Kidney (tissue), 22 donors: ENCODE measurements at places on chromosomes 11 and 22. TPM values are rescaled to one million over a fixed set of nuclear protein-coding genes. Genes with fewer than 3 reads are reported as not detected.

GRCh38 chr11:80436547-80436946 lies 995.7 kb upstream of the TENM4 start:
- H3K4me1 ChIP-seq = no peaks in the 10 kb centered on the region
- no peaks in the 10 kb centered on the region for H3K27me3 ChIP-seq
- H3K36me3 ChIP-seq = no peaks in the 10 kb centered on the region

BLID gene
- total RNA-seq = not detected

DNA sequence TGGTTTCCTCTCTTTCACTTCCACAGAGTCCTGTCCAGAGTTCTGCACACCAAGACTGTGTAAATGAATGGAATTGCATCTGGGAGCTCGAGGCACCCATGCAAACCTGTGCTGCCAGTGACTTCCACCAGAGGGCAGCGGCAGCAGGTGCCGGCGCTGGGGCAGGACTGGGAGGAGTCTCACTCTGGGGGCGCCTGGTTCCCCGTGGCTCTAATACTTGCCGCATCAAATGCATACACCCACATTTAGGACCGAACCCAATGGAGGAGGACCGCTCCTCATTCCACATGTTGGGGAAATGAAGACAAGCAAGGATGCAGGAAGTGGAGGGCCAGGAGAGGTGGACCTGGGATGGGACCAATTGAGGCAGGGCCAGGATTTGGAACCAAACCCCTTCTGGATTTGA lies 1.1 kb upstream of the CD6 start:
- H3K4me1 ChIP-seq = no peaks in the 10 kb centered on the region
- no peak overlapping the region for H3K4me3 ChIP-seq
- DNase-seq = no peak
- H3K36me3 ChIP-seq = no peaks in the 10 kb centered on the region

GRCh38 chr22:47129902-47130635 lies 367.6 kb downstream of the TBC1D22A start:
- H3K4me1 ChIP-seq = no peaks in the 10 kb centered on the region
- H3K36me3 ChIP-seq = no peaks in the 10 kb centered on the region
- H3K27ac ChIP-seq = no peak overlapping the region
- H3K27me3 ChIP-seq = no peaks in the 10 kb centered on the region

MS4A6A gene
- 145 TPM for total RNA-seq

GRCh38 chr11:95585752-95586077 lies 203.9 kb downstream of the FAM76B start:
- no peaks in the 10 kb centered on the region for H3K36me3 ChIP-seq
- no peaks in the 10 kb centered on the region for H3K27me3 ChIP-seq
- no peak overlapping the region for H3K27ac ChIP-seq
- H3K4me1 ChIP-seq = no peaks in the 10 kb centered on the region
- no peak overlapping the region for H3K4me3 ChIP-seq

DNA sequence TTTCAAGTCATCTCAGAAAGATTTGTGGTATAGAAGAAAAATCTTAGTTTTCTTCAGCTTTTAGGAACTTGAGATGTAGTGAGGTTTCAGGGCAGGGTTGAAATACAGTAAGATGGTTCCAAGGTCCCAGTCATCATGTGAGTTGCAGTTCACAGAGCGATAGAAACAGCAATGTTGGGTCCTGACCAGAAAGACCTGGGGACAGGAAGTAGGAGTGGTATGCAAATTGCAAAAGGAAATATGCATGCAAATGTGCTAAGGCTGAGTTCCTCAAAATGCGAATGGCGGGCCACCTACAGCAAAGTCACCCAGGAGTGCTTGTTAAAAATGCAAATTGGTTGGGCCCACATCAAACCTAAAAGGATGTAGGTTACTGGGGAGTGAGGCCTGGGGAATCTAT lies 1032.7 kb upstream of the TENM4 start:
- no peak for DNase-seq
- no peak overlapping the region for H3K4me3 ChIP-seq
- H3K4me1 ChIP-seq = no peaks in the 10 kb centered on the region

DNA sequence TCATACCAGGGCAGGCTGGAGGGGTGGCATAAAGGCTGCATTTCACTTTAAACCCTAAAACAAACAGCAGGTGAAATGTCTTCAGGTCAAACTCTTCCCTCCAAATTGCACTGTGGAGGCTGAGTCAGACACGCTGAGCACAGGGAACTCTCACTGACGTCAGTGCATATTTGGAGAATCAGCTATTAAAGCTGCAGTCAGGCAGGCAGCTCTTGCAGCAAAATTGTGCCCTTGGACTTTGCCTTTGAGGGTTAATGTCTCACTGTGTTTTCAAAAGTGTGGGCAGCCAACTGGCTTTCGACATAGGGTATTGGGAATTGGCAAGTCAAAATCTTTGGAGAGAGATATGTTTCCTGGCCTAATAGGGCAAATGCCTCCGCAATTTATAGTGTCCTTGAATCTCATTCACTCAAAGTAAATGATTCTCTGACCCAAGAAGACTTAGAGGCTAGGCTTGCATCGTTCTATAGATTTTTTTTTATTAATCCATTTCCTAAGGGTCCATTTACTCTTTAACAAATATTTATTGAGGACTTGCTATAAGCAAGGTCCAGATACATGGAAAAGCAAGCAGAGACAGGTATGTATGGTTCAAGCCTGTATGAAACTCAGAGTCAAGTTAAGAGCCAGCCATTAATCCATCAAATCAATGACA lies 27.7 kb upstream of the SMCO4 start:
- H3K4me3 ChIP-seq = no peak overlapping the region
- no peaks in the 10 kb centered on the region for H3K27me3 ChIP-seq
- peak; percentile 45 for DNase-seq

- H3K4me3 ChIP-seq = no peak overlapping the region
- no peaks in the 10 kb centered on the region for H3K4me1 ChIP-seq
- no peaks in the 10 kb centered on the region for H3K27me3 ChIP-seq
- no peaks in the 10 kb centered on the region for H3K36me3 ChIP-seq
- DNase-seq = peak; percentile 31
- H3K27ac ChIP-seq = no peak overlapping the region
Observed at GRCh38 chr11:44456544-44457300, 108.7 kb upstream of the CD82 start.

OR2AT4 gene
- total RNA-seq = not detected

DNA sequence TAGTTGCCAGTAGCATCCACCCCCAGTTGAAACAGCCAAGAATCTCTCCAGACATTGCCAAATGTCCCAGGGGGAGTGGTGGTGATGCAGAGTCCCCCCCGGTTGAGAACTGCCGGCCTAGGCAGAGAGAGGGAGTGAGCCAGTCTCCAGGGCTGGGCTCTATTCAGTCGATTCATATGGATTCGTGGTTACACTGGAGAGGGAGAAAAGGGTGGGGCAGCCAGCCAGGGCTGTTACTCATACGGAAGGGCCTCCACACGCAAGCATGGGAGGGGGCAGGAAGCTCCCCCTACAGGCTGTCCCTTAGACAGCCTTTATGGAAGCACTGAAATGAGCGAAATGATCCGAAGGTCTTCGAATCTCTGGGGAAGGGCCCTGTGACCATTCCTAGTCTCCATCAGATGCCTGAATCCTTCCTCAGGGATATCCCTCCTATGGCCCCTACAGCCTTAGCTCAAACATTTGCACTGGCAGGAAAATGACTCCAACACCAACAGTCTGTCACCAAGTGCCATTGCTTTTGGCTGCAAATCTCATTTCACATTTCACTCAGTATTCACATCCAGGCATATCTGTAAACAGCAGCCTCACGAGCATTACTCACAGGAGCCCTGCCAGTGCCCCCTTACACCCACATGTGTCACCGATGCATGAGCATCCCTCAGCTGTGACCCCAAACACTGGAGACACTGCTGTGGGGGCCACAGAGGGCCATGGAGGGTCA lies 18.4 kb upstream of the TLCD5 start:
- no peak for DNase-seq
- H3K36me3 ChIP-seq = no peaks in the 10 kb centered on the region
- no peaks in the 10 kb centered on the region for H3K27me3 ChIP-seq
- H3K4me1 ChIP-seq = no peaks in the 10 kb centered on the region

CSRP3 gene
- total RNA-seq = not detected

- H3K36me3 ChIP-seq = no peaks in the 10 kb centered on the region
- DNase-seq = no peak
- H3K4me3 ChIP-seq = no peak overlapping the region
- H3K4me1 ChIP-seq = no peaks in the 10 kb centered on the region
Observed at GRCh38 chr11:134592391-134592990, 180.4 kb upstream of the B3GAT1 start.

DNA sequence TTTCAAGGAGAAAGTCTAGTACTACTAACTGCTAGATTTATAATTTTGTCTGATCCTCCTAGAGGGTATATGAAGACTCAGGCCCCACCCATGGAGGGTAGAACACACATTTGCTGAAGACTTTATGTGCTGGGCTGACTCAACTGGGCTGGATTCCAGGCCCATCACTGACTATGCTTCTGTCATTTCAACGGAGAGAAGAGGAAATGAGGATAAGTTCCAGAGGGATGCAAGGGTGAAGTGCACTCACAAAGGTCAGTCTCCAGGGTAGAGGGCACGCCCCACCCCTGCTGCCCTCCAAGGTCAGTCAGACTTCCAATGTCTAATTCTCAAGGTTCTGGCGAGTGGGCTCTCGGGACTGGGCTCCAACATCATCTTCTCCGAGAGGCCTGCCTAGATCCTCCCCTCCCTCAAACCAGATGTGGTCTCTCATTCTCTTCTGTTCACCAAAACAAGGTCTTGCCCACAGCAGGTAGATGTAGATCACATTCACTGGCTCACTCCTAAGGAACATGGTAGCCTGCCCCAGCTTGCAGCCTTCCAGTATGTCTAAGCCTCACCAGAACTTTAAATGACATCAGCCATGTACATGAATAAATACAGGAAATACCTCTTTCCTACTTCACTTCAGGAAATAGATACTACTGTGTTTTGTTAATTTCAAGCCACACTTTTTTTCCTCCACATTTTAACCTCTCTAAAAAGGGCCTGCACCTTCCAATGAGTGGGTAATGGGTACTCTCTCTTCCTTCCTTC lies 7.3 kb upstream of the C11orf86 start:
- no peaks in the 10 kb centered on the region for H3K36me3 ChIP-seq
- no peak for DNase-seq
- H3K27ac ChIP-seq = no peak overlapping the region

GRCh38 chr11:16412525-16413172 lies 56.3 kb upstream of the SOX6 start:
- no peaks in the 10 kb centered on the region for H3K27me3 ChIP-seq
- no peak overlapping the region for H3K27ac ChIP-seq
- no peak overlapping the region for H3K4me3 ChIP-seq
- no peaks in the 10 kb centered on the region for H3K4me1 ChIP-seq
- no peaks in the 10 kb centered on the region for H3K36me3 ChIP-seq

OR4D5 gene
- not detected for total RNA-seq

OR52A1 gene
- not detected for total RNA-seq

- H3K4me1 ChIP-seq = peaks cover 4% of the 10 kb centered on the region
- no peak overlapping the region for H3K4me3 ChIP-seq
- peak overlapping the region; percentile 85 for H3K27ac ChIP-seq
Observed at GRCh38 chr11:118921121-118921928, 4.4 kb downstream of the BCL9L start.

- H3K36me3 ChIP-seq = no peaks in the 10 kb centered on the region
- DNase-seq = no peak
- H3K4me1 ChIP-seq = peaks cover 2% of the 10 kb centered on the region
- H3K27me3 ChIP-seq = no peaks in the 10 kb centered on the region
Observed at GRCh38 chr22:40385036-40385782, 14.8 kb downstream of the SGSM3 start.

- H3K4me1 ChIP-seq = no peaks in the 10 kb centered on the region
- H3K27me3 ChIP-seq = no peaks in the 10 kb centered on the region
- H3K27ac ChIP-seq = no peak overlapping the region
- DNase-seq = no peak
Observed at GRCh38 chr11:101498891-101499290, 84.9 kb downstream of the TRPC6 start.

GRCh38 chr11:83819931-83820549 lies 533.9 kb upstream of the CCDC90B start:
- H3K4me3 ChIP-seq = no peak overlapping the region
- no peaks in the 10 kb centered on the region for H3K36me3 ChIP-seq
- DNase-seq = peak; percentile 67
- no peaks in the 10 kb centered on the region for H3K4me1 ChIP-seq
- no peaks in the 10 kb centered on the region for H3K27me3 ChIP-seq
- no peak overlapping the region for H3K27ac ChIP-seq

IMMP1L gene
- 23.8 TPM for total RNA-seq

IGLL1 gene
- total RNA-seq = not detected

DNA sequence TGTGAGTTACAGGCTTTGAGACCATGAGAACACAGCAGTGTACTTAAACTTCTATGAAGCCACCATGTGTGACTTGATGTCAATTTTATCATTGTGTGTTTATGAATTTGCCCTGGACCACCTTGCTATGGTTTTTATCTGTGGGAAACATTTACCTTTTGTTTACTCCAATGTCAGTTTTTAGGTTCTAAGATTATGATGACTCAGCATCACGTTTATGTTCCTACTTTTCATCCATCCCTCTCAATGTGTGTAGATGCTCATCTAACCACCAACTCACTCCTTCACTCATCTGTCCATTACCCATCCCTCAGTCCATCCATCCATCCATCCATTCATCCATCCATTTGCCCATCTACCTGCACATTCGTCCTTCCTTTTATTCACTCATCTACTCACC lies 338.8 kb downstream of the MIAT start:
- no peak for DNase-seq
- H3K27me3 ChIP-seq = no peaks in the 10 kb centered on the region
- H3K27ac ChIP-seq = no peak overlapping the region
- H3K4me3 ChIP-seq = no peak overlapping the region
